Stimulated activated CD4-positive, alpha-beta T cell treated with anti-CD3 and anti-CD28 coated beads, Interleukin-4, amount 100 ng/mL, for 48 hours (primary cell): ENCODE measurements at places on chromosomes 16 and 17.

DNA sequence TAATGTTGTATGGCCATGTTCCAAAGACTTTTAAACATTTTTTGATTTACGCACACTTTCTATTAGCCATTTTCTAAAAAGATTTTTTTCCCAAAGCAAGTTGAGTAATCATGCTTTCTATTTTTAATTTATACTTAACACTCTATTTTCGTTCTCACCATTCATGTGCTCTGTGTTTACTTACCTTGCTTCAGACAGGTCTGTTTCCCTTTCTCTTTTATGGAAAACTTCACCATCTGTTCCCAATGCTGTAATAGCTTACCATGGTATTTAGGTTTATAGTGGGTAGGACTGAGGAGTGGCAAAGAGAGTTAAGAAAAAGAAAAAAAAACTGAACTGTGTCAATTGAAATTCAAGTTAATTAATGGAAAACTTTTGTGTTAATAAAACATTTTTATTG lies 37.5 kb upstream of the KCNJ16 start:
- no peak for DNase-seq

GRCh38 chr16:67865318-67865717 lies 7.5 kb upstream of the EDC4 start:
- DNase-seq: no peak

DNA sequence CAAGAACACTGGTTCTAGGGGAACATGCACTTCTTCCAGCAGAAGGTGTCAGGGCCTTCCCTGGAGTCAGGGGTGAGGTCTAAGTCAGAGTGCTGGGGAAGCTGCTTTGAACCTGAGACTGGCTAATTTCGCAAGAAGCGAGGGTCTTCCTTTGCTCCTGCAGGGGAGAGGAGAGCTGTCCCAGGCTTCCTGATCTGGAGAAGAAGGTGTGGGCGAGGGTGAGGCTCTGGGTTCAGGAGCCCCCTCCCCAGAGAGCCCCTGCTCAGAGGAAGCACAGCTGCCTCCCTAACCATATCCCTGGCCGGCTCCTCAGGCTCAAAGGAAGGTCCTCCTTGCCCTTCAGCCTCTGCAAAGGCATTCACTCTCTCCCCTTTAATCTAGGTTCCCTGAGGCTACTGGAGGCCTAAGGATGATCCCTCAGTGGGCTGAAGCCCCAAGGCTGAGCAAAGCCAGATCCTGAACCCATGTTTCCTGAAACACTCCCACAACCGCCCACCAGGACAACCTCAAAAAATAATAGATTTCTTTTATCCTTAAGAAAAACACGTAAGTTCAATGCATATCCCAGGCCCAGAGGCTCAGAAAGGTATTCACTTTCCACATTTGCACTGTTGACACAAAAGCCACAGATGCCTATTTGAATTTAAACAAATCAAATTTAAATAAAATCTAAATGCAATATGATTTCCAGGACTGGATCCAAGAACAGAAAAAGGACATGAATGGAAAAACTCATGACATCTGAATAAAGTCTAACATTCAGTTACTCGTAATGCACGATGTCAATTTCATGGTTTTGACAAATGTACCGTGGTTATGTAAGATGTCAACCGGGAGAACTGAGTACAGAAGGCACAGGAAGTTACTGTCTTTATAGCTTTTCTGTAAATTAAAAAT lies 71.5 kb upstream of the RCVRN start:
- no peak for DNase-seq

GRCh38 chr17:6476810-6477179 lies 32.5 kb downstream of the PIMREG start:
- DNase-seq: no peak

- no peak for DNase-seq
Measured at GRCh38 chr17:80882323-80882722, 109.3 kb upstream of the CHMP6 start.

GRCh38 chr17:32510466-32510865 lies 23.7 kb downstream of the CDK5R1 start:
- no peak for DNase-seq

DNA sequence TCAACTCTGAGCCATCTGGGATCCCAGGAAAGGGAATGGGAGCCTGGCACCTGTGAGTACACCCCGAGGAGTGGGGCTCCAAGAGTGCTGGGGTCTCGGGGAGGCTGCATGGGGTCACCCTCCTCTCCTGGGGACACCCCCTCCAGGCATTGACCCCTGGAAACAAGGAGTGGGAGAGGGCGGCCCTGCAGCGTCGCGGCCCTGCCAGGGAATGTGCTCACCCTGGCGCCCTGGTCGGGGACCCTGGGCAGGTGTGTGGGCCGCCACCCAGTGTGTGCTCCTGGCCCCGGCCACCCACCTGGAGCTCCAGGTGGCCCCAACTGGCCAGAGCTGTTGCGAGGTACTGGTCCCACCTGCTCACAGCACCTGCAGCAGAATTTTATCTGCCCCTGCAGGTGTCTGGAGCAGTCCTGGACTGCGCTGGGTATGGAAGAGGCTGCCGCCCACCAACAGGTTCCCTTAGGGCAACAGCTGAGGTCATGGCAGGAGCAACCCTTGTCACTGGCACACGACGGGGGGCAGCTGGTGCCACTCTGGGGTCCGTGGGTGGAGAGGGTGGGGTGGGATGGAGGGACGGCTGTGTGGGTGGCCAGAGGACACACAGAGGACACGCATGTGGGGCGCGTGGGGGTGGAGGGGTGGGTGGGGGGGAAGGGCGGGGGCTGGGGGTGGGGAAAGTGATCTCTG lies 5.4 kb upstream of the PABPN1L start:
- DNase-seq: no peak

- DNase-seq: no peak
Measured at GRCh38 chr17:63960006-63960405, 12.7 kb downstream of the SCN4A start.

GRCh38 chr17:32467949-32468348 lies 18.8 kb upstream of the CDK5R1 start:
- DNase-seq: no peak
